ENCODE measurements at places on chromosomes 3 and 15. TPM values are rescaled to one million over a fixed set of nuclear protein-coding genes. Genes with fewer than 3 reads are reported as not detected.
A peak's percentile ranks its signal among the peaks of the same experiment; 100 is the strongest.

DNA sequence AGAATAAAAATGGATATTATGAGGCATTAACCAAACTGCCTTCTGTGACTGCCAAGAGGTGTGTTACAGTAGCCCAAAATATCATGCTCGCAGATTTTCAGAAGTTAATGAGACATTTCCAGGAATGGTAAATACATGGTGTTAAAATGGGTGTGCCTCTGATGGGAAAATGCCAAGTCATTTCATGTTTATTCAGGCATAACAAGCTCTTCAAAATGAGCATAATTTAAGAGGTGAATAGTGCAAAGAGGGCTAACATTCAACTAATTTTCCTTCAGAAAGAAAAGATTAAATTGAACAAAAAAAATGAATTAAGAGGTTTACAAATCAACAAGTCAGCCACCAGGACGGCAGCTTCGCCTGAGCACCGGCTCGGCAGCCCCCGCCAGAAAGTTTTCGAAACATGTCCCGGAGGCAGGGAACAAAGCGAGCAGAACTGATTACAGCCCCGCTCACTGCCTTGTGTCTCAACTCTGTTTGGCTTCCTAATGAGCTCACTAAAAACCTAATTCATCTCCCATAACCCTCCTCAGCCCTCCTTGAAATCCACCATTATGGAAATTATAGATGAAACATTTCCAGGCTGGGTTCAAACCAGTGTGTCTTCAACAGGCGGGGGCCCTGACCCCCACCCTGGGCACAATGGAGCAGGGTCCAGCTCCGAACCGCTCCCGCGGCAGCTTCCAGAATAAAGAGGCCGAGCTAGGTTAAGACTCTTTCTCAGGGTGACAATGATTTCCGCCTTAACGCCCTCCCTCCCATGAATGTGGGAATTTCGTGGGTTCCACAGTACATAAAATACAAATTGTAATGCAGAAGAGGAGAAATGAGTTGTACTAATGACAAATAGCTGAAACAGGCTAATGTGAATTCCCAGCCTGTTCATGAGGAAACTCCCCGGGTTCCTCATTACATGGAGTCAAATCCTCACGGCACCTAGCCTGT lies 43.9 kb downstream of the MEIS2 start:
- no peak overlapping the region for H3K4me3 ChIP-seq
- peaks cover 43% of the 10 kb centered on the region for H3K4me1 ChIP-seq
- H3K27ac ChIP-seq, result 0 out of 2 replicates have a peak overlapping the region, but pooled peaks have one; percentile 17

The SAMMSON gene
- not detected for total RNA-seq

The LNP1 gene
- total RNA-seq, result 4.8 TPM

DNA sequence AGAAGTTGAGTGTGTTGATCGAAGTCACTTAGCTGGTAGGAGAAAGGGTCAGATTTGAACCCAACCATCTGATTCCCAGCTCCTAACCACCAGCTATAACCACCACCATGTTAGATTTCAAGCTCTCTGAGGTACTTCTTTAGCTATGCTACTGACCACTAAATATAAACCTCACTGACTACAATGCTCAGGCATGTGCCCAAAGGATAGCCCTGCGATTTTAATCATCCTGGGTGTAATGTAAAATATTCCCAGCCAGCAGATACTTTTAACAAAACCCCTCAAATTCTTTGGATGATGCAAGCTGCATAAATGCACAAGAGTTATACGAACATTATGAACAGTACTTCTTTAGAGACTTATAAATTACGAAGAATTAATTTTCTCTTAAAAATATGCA lies 115.2 kb upstream of the TSC22D2 start:
- no peaks in the 10 kb centered on the region for H3K36me3 ChIP-seq
- no peak for DNase-seq
- peaks cover 7% of the 10 kb centered on the region for H3K4me1 ChIP-seq
- no peak overlapping the region for H3K4me3 ChIP-seq
- H3K27me3 ChIP-seq, result no peaks in the 10 kb centered on the region
- H3K27ac ChIP-seq, result no peak overlapping the region

GRCh38 chr15:48076454-48076853 lies 44.3 kb upstream of the SLC24A5 start:
- DNase-seq, result no peak
- H3K4me1 ChIP-seq, result no peaks in the 10 kb centered on the region
- H3K36me3 ChIP-seq, result no peaks in the 10 kb centered on the region
- no peaks in the 10 kb centered on the region for H3K27me3 ChIP-seq
- H3K4me3 ChIP-seq, result no peak overlapping the region

DNA sequence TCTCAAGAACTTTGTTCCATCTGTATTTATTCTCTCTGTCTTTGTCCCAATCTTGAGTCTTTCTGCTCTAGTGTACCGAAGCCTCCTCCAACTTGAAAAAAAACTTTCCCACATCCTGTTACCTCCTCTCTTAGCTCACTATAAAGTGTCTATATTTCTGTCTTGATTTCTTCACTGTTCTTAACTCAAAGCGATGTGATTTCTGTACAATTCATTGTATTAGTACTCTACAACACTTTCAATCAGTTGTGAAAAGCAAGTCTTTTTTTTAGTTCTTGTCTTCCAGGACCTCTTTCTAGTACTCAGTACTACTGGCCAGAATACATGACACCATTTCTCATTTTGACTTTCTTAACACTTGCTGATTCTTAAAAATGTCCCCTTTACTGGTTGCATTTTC lies 353.5 kb upstream of the SATB1 start:
- no peak overlapping the region for H3K4me3 ChIP-seq
- H3K27ac ChIP-seq, result no peak overlapping the region
- no peak for DNase-seq

The GOLGA6A gene
- total RNA-seq, result not detected

All from PC-9 (cell line).